Brain (organoid and tissue), 16 donors: ENCODE measurements at places on chromosomes 7 and 10. TPM values are rescaled to one million over a fixed set of nuclear protein-coding genes. Genes with fewer than 3 reads are reported as not detected.

GRCh38 chr10:119383174-119383856, 159.2 kb downstream of the RGS10 start:
- no peak for DNase-seq

GRCh38 chr10:61822781-61823230, 78.7 kb upstream of the ARID5B start:
- DNase-seq: no peak

GRCh38 chr7:4079956-4080355, 602.1 kb upstream of the FOXK1 start:
- no peak for DNase-seq

DNA sequence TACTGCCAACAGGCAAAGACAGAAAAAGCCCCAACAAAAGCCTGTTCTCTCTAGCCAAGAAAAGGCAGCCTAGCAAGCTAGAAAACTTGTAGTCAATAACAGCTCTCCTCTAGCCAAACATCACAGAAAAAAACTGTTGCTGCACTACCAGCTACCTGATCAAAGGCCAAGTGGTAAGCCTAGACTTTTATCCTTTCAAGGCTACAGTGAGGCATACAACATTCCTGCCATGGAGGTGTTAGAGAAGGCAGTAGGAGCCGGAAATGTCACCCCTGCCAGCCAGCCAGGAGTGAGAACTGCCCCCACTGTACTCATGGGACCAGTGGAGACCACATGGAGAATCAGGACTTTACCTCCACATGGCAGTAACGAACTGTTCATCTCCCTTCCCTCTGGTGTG, 31.2 kb downstream of the CCDC126 start:
- DNase-seq: no peak

GRCh38 chr7:55207436-55208125, 157.6 kb upstream of the LANCL2 start:
- no peak for DNase-seq

DNA sequence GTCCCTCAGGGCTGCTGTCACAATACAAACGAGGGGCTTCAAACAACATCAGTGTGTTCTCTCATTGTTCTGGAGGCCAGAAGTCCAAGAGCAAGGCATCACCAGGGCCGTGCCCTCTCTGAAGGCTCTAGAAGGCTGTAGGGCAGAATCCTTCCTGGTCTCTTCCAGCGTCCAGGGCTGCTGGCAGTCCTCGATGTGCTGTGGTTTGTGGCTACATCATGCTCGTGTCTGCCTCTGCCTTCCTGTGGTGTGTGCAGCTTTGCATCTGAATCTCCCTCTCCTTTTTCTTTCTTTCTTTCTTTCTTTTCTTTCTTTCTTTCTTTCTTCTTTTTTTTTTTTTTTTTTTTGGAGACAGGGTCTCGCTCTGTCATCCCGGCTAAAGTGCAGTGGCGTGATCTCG, 103.5 kb downstream of the INSYN2A start:
- DNase-seq: no peak

- DNase-seq: no peak
Observed at GRCh38 chr7:2720024-2720423, 32.0 kb downstream of the AMZ1 start.

DNA sequence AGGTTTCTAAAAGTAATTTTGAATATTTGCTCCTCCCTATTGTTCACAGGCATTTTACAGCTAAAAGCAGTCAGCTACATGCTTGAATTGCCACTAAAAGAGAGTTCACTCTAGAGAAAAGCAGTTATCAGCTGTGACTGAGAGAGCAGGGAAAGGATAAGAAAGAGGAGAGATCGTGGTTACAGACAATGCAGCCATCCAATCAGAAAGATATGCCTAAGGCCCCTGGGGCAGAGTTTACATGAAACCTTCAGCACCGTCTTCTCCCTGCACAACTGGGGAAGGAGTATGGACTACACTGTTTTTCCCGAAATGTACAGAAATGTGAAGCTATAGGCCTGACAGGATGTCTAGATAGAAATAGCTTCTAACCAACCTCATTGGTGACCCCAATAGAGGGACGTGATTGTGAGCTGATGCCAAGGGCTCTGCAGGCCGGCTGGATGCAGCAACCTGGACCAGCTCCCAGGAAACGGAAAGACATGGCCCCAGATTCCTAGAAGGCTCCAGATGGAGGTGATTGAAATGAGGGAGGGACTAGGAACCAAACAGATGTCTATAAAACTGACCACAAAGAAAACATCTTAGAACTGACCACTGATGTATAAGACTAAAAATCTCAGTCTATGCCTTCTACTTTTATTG, 3.2 kb upstream of the VSTM4 start:
- peak; percentile 25 for DNase-seq

DNA sequence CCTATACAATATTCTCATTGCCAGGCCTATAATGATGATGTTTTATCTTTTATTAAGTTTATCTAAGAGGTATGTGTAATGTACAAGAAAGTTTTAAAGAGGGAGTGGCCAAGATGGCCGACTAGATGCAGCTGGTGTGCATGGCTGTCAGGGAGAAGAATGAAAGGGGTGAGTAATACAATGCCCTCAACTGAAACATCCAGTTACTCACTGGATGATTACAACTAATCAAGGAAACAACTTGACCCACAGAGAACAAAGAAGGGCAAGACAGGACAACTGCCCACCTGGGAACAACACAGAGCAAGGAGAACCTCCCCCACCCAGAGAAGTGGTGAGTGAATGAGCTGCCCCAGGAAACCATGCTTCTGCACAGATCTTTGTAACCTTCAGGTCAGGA, 880.0 kb upstream of the LRRTM3 start:
- no peak for DNase-seq

DNA sequence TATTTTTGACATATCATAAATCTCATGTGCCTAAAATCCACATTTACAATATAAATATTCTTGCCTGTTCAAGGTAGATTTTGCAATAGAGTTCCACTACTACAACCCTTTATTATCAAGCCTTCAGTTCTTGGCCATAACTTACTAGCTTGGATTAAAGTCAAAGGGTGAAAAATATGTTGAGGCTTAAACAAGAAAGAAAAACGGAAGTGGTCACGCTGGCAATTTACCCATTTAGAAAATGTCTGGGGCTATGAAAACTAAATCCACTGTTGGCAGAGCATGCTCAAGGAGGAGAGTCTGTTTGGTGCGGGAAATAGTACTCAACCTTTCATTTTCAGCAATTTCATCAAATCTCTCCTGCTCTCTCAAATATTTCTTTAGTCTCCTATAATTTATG, 209.8 kb upstream of the RHOBTB1 start:
- no peak for DNase-seq

DNA sequence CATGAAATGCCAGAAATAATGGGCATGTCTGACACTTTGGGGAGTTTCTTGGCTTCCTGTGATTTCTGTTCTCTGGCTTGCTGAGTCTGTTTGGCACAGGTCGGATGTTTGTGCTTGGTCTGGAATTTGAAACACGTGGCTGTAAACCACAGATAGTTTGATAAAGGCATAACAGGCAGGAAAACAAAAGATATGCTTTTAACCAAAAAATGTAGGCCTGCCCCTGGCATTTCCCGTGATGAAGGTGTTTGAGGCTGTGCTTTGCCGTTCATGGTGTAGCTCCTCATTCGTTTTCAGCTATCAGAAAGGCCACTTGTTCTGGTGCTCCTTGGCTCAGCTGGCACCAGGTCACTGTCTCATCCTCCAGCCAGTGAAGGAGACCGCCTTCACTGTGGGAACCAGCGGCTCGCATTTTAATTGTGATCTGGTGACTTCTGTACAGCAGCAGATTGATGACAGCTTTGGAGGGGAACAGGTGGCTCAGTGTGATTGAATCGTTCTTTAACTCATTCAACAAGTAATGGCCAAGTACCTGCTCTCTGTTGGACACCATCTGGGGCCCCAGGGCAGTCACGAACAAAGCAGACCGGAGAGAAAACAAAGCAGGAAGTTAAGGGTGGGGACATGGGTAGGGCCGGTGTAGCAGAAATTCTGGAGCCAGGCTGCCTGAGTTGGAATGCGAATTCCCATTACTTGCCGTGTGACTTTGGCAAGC, 111.5 kb downstream of the CCNY start:
- peak; percentile 39 for DNase-seq

- no peak for DNase-seq
Observed at GRCh38 chr7:98659756-98660155, 42.7 kb downstream of the NPTX2 start.

- DNase-seq: no peak
Observed at GRCh38 chr7:4468320-4469102, 213.6 kb upstream of the FOXK1 start.

DNA sequence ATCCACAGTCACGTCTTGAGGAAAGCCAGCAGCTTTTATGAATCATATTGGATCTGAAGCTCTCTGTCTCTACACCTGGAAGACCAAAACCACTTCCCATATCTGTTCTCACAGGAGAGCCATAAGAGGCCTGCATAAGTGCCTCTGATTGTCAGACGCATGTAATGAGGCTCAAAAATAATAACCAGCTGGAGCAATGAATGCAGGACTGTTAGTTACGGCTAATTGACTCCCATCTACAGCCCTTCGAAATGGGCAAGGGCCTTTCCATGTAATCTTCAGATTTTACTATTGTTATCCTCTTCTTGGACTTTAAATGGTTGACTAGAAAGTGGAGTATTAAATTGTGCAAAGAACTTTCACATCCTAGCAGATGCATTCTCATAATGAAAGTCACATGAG, 4.4 kb upstream of the SEMA3C start:
- no peak for DNase-seq

DNA sequence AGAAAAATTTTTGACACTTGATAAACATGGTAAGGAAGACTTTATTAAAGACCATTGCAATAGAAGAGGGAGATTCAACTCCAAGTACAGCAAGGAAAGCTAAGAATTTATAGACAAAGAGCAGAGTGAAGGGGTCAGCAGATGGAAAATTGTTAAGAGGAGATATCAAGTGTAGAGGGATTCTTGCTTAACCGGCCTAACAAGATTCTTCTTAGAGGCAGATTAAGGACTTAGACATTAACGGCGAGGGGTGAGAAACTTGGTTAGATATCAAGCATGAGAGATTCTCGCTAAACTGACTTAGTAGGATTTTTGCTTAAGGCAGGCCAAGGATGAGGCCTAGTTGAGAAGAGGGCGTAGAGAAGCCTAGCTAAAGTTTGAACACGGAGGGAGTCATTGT, 76.0 kb downstream of the ITGB1 start:
- DNase-seq: no peak

DNA sequence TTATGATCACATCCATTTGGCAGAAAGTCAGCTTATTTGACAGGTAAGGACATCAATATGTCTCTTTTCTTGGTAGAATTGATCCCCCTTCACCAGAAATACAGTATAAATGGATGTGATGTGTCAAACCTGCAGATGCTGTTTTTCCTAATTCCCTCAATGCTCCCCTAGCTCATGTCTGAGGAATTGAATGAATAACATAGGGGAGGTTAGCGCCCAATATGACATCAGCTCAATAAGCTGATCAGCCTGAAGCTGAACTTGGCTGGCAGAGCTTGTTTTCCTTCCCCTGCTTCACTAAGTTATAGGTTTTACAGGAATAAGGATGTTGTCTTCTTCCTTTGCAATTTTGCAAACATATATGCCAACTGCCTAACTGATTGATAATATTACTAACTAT, 132.5 kb downstream of the REEP3 start:
- no peak for DNase-seq

GRCh38 chr10:9545073-9545472, 1472.6 kb upstream of the CELF2 start:
- DNase-seq: no peak

Gene LRRC27
- 16.2 TPM for polyA plus RNA-seq

Gene ZNF853
- polyA plus RNA-seq: 19.3 TPM

Gene MSMB
- not detected for polyA plus RNA-seq

Gene PHTF2
- polyA plus RNA-seq: 8.8 TPM

Gene ACTR3C
- 3.0 TPM for polyA plus RNA-seq

Gene PGAM2
- 141 TPM for polyA plus RNA-seq

Gene AKR1B1
- polyA plus RNA-seq: 171 TPM

Gene LGI1
- polyA plus RNA-seq: 6.7 TPM

Gene POLR2J3
- 75.8 TPM for polyA plus RNA-seq

Gene GALNT17
- 19.2 TPM for polyA plus RNA-seq

Gene BMPER
- 2.1 TPM for polyA plus RNA-seq

Gene TMEM139
- 2.3 TPM for polyA plus RNA-seq

Gene TUBB8
- 0.29 TPM for polyA plus RNA-seq
